Stimulated activated CD8-positive, alpha-beta memory T cell treated with anti-CD3 and anti-CD28 coated beads, Interleukin-7, amount 100 ng/mL, for 1 hour (primary cell): ENCODE measurements at places on chromosomes 5 and 9.

DNA sequence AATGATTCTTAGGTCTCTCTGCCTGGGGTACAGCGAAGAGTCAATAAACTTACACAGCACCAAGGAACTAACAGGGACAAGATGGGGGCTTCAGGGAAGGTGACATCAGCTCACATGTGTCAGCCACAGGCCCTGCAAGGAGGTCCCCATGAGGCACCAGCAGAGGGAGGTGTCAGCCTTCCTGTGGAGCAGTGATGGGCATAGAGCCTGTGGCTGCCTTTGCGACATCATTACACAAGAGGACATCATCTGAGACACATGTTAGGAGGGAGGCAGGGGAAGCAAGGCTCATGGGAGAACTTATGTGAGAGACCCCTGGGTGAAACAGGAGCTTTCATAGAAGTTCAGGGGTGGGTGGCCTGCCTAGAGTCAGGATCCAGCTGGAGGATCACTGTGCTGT, 389.6 kb downstream of the SEMA5A start:
- no peak for DNase-seq

GRCh38 chr9:100352201-100352726, 478 bp downstream of the TEX10 start:
- peak; percentile 2 for DNase-seq

- no peak for DNase-seq
Measured at GRCh38 chr9:13485068-13485596, 205.6 kb upstream of the MPDZ start.

DNA sequence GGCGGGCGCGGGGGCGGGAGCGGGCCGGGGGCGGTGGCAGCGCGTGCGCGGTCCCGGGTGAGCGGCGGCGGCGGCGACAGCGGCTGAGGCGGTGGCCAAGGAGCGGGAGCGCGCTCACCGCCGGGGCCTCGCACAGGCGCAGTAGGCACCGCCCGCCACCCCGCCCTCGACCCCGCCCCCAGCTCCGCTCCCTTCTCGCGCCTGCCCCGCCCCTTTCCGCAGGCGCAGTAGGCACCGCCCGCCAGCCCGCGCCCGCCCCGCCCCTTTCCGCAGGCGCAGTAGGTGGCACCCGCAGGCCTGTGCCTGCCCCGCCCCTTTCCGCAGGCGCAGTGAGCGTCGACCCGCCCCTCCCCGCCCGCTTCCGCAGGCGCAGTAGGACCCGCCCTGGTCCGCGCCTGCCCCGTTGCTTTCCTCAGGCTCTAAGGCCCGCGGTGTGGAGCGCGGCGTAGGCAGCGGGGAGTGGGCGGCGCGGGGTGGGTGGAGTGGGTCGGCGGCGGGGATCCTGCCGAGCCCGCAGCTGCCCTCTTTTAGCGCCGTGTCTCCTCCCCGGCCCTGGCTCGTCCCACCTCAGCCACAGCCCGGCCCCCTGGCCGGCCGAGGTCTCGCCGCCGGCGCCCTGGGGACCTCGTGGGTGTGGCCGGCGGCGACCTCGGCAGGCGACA, at the start of gene CAMSAP1:
TSS of gene CAMSAP1 (minus strand) at position 116 of the 662 bp plus-strand sequence. CDS start 387 bp downstream, outside the sequence.
- peak; percentile 94 for DNase-seq

- no peak for DNase-seq
Measured at GRCh38 chr5:118981783-118982182, 6.6 kb downstream of the DTWD2 start.

GRCh38 chr9:111013707-111014106, 24.6 kb downstream of the LPAR1 start:
- no peak for DNase-seq

DNA sequence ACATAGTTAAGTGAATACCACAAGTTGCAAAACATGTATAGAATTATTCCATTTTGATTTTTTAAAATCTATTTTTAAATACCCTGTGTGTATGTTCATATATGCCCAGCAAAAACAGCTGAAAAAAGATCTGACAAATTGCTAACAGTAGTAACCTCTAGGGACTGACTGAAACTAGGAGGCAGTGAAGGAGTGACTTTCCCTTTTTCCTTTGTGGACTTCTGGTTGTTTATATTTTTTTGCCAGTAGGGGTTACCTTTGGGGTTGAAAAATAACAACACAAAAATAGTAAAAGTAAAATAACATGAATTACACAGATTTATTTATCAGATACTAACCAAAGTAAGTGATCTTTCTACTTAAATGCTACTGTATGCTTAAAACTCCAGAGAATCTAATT, 2.9 kb downstream of the MEGF9 start:
- DNase-seq: no peak

GRCh38 chr5:120817044-120817985, 353.2 kb downstream of the PRR16 start:
- no peak for DNase-seq

- DNase-seq: no peak
Measured at GRCh38 chr5:82586181-82586580, 308.0 kb upstream of the RPS23 start.

- no peak for DNase-seq
Measured at GRCh38 chr9:89097219-89097618, 81.4 kb downstream of the SHC3 start.

GRCh38 chr5:125323613-125324012, 577.2 kb upstream of the ZNF608 start:
- no peak for DNase-seq

- DNase-seq: no peak
Measured at GRCh38 chr5:16981700-16982099, 45.6 kb upstream of the MYO10 start.

DNA sequence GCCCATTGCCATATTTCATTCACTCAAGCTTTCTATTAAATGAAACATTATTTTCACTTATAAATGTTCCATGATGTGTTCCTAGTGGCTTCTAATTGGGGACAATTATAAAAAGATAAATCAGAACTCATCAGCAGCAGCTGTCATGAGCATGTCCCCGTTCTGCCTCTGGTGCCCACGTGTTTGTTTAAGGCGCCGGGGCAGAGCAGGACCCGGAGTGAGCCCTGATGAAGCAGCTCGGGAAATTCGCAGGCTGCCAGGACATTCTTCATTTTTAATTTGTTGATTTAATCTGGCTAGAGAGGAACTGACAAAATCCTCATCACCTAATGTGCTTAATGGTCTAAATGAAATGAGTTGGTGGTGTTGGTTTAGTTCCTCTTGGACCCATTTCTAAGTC, 475.0 kb downstream of the CTNND2 start:
- no peak for DNase-seq

DNA sequence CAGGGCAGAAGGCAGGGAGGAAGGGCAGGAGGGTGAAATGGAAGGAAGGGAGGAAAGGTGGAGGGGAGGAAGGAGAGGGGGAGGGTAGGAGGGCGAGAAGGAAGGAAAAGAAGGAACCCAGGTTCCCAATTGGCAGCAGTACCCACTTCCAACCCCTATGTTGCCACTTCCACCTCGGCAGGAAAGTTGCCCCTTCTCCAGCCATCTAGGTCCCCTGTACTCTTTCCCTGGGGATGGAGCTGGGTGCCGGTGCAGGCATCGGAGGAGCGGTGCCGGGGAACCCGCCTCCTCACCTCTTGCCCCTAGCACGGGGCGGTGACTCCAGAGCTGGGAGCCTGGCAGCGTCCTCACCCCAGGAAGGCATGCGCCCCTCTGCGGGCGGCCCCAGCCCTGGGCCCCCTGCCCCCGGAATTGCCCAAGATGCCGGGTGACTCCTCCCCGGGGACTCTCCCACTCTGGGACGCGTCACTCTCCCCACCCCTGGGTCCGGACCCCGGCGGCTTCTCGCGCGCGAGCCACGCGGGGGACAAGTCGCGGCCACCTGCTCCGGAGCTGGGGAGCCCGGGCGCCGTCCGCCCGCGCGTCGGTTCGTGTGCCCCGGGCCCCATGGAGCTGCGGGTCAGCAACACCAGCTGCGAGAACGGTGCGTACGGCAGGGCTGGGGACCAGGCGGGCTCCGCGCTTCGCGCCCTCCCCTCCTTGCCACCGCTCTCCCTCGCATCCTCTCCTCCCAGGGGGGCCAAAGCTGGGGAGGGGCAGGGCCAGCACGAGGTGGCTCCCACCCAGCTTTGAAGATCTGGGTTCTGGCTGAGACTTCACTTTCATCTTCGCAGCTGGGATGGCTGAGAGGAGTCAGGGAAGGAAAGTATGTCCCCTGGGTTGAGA, at the start of gene NIPAL4:
TSS of gene NIPAL4 (plus strand) at position 499 of the 885 bp plus-strand sequence. CDS start at position 607, 108 bp downstream.
- no peak for DNase-seq

DNA sequence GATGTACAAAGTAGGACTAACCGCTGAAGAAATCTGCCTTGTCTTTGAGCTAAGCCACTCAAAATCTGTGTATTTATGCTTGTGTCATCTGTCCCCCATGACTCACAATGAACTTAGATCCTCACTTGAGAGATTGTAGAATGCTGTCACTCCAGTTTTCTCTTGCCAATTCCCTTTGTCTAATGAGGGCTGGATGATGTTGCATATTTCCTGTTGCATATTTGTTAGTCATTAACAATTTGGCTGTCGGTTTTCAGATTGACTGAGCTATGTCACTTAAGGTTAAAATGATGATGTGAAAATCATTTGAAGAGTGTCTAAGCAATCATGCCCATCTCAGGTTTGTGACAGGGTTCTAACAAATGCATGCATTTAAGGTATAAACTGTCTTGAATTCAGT, 481.7 kb downstream of the CDH10 start:
- DNase-seq: no peak

DNA sequence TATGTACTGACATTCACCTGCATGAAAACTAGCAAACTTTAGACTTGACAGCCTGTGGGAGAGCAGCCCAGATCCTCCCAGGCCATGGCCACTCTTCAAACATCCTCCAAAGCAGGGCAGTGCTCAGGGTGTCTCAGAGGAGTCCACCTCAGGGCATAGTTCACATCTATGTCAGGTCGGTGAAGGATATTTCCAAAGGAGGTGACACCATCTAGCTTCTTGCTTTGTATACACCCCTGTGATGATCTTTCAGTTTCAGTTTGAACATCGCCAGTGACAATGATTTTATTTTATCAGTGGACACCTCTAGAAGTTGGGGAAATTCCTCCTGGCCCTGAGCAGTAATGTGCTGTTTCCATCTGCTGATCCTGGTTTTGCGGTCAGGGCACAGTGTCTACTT, 20.1 kb downstream of the CDK20 start:
- no peak for DNase-seq

GRCh38 chr5:39019254-39019653, 54.9 kb downstream of the RICTOR start:
- DNase-seq: no peak

DNA sequence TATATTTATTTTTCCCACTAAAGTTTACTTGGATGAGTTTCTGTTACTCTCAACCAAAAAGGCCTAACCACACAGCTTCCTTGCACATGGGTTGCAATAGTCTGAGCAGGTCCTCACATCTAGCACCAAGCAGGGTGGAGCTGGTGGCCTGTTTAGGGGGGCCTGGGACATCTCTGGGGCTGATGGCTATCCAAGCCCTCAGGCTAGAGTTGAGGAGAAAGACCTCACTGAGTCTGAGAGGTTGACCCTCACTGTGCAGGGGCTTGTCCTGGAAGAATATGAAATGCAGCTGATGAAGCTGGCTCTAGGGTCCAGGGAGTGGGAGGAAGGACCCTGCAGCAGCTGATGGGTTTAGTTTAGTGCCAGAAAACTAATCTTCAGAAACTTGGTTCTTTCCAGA, 217.1 kb upstream of the MVB12B start:
- DNase-seq: no peak

DNA sequence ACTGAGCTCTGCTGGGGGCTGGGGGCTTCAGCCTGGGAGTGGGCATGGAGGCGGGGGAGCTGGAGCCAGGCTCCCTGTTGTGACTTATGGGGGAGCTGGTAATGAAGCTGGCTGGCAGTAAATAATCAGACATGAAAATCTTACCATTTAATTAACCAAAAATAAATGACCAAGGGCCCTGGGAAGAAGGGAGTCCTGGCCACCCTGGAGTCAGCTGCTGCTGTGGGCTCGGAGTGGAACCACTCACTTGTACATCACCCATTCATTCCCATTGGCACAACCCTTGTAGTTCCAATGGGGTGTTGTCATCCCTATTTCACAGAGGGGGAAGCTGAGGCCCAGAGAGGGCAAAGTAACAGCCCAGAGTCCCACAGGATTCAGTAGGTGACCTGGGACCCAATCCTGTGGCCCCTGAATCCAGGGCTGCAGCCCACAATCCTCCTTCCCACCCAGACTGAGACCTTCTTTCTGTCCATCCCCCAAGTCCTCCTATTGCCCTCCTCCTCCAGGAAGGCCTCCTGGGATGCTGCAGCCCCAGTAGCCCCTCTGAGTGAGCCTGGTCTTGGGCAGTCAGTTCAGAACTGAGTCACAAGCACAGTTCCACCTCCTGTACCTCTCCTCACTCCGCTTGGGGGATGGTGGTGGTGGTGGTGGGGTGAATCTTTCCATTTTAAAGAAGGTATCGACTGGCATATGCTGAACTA, 259.4 kb upstream of the MVB12B start:
- DNase-seq: no peak

DNA sequence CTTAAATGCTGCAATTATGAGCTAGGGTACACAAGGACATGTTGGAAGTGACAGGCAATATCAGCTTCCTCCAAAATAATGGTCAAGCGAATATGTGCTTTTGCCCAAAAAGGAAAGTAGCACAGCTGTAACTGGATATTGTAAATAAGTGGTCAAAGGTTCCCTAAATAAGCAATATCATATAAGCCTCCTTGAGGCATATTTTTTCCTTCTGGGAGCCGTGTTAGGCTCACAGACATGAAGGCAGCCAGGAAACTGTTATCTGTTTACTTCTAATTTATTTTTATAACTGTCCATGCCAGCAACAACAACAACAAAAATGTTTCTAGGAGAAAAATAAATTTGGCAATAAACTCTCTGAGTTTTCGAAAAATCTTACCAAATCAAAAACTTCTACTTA, 648.3 kb downstream of the PDE4D start:
- DNase-seq: no peak

DNA sequence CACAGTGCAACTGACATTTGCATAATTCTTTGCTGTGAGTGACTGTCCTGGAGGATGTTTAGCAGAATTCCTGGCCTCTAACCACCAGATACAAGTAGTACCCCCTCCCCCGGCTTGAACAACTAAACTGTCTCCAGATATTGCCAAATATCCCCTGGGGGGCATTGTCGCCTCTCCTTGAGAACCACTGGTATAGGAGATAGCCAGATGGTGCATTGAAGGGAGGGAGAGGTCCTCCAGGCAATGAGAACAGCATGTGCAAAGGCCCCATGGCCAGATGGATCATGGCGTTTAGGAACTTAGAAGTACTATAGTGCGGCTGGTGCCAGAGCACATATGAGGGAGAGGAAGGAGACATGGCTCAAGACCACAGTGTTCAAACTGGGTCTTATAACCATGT, 18.9 kb upstream of the ORM1 start:
- no peak for DNase-seq

GRCh38 chr9:37769995-37770394, 14.9 kb downstream of the EXOSC3 start:
- no peak for DNase-seq

- DNase-seq: no peak
Measured at GRCh38 chr9:32886021-32886420, 102.7 kb downstream of the TMEM215 start.

GRCh38 chr5:14930486-14930885, 58.9 kb upstream of the ANKH start:
- DNase-seq: no peak

DNA sequence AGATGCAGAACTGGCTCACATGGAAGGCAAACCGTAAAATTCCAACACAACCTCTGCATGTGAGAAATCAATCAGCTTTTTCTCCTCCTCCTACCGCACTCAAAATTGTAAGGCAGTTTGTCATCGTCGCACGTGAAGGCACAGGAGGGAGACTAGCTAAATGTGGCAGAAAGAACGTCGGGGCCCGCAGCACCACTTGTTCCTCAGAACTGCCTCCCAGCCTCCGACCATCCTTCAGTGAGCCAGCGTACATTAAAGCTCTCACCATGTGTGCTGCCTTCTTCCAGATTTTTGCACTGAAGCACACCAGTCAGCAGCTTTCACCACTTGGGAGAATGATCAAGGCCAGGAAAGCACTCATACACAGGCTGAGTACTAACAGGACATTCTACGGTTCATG, 105.9 kb downstream of the RFX3 start:
- DNase-seq: no peak

- no peak for DNase-seq
Measured at GRCh38 chr9:18114559-18115475, 359.1 kb upstream of the ADAMTSL1 start.
